Activated T-helper 1 cell treated with Interleukin-2 at 50 U/mL for 16 hours (primary cell): ENCODE measurements at places on chromosomes 2 and 18.

GRCh38 chr18:57624988-57625387, 3.4 kb upstream of the NARS1 start:
- DNase-seq = no peak

DNA sequence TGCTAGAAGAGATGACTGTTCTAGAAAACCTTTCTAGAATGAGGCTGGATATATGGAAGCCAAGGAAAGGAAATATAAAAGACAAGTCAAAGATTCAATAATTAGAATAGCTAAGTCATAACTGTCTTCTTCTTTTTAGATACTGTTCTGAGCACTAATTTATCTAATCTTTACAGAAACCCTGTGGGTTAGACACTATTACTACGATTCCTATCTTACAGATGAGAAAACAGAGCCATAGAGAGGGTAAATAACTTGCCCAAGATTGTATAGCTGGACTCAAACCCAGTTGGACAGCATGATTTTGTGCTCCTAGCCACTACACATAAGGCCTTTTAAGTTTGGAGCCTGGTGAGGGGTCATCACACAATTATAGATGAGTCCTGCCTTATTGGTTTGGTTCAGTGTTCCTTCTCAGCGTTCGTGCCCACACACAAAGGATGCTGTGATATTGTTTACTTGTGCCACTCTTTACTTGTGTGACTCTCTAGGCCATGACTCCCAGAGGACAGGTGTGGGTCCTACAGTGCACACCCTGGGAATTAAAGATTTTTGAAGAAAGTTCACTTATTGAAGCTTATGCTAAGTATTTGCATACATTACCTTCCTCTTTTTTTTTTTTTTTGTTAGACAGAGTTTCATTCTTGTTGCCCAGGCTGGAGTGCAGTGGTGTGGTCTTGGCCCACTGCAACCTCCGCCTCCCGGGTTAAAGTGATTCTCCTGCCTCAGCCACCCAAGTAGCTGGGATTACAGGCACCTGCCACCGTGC, 153.7 kb downstream of the PRKCE start:
- DNase-seq = no peak

DNA sequence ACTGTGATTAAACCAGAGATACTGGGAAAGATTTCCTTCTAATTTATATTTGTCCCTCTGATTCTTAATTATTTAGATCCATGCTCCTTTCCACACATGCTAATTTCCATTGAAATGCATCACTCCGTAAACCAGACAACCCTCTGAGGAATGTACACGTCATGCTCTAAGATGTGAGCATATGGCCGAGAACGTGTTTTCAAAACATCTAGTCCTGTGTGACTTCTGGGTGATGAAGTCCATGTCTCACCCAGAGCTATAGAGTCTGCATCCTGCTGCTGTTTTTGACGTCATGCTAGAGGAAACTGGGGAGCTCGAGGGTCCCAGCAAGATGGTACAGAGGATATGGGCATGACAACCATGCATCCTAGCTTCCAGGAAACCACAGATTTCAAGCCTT, 53.6 kb downstream of the CAPN13 start:
- DNase-seq = no peak

- no peak for DNase-seq
Measured at GRCh38 chr2:208255557-208256106, 761 bp upstream of the IDH1 start.

DNA sequence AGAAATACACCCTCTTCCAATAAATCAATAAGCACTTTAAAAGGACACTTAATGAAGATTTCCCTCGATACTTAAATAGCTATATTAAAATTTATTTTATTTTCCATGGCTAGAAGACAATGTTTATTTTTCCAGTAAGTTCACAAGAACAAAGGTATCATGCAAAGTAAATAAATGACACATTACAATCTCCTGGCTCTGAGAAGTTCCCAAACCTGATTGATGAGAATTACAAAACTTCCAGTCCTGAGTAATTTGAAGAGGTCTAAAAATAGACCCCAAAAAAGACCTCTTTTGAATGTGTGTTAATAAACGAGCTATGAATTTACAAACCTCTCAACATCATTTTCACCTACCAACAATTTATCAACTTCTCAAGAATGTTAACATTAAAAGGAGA, 1.5 kb upstream of the PEX13 start:
- DNase-seq = no peak

DNA sequence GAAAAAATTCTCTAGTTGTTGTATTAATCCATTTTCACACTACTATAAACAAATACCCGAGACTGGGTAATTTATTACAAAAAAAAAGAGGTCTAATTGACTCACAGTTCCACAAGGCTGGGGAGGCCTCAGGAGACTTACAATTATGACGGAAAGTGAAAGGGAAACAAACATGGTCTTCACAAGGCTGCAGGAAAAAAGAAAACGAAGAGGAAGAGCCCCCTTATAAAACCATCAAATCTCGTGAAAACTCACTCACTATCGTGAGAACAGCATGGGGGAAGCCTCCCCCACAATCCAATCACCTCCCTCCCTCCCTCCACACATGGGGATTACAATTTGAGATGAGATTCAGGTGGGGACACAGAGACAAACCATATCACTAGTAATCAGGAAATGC, 61.7 kb upstream of the SPTBN1 start:
- no peak for DNase-seq

DNA sequence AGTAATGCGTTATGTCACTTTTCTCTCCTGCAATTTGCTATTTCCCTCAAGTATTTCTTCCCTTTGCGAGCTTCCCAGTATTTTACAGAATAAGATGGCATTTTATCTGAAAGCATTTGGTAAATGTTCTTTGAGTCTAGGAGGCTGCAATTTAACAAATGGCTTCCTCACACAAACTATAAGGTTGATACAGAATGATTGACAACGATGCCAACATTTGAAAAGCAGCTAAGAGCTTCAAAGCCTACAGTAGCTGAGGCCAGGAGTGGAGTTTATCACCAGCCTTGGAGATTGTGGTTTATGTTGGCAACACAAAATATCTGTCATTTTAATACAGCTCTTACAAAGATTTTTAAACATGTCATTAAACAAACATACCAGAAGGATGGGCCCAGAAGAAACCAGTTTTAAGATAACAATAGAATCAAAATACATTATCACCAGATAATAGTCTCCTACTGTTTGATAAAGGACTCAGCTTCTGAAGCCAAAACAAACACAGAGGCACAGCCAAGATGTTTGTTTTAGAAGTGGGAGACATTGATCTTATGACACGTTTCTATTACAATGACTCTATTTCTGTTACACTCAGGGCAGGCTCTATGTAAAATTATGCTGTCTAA, 711.4 kb upstream of the ACVR2A start:
- no peak for DNase-seq

DNA sequence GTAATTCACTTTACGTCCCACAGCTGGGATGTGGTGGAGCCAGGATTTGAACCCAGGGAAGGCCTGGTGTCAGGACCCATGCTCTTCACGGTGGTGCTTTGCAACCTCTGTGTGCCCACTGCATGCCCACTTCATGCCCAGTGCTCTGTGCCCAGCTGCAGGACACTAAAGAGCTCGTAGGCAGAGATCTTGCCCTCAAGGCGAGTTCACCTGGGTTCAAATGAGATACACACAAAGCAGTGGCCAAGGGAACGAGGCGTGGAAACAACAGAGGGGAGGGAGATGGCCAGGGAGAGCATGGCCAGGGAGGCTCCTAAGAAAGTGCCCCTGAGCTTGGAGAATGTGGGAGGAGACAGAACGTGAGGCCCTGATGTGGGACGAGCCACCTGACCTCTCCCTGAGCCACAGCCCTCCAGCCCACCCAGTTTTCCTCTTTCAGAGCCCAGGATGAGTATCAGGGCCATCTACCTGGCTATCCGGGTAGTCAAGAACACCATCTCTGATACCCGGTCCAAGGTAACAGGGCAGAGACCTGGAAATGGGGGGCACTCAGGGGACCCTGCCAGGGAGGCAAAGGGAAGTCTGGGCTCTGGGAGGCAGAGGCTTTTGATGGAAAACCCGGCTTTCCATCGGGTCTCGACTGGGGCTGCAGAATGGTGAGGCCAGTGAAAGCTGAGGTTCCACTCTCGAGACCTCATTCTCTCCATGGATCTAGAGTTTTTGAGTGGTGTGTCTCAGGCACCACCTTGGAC, 20.4 kb downstream of the MROH2A start:
- no peak for DNase-seq

GRCh38 chr18:56662502-56662901, 11.3 kb downstream of the WDR7 start:
- DNase-seq = no peak

GRCh38 chr2:44086629-44087028, 82.0 kb upstream of the PPM1B start:
- DNase-seq = no peak

DNA sequence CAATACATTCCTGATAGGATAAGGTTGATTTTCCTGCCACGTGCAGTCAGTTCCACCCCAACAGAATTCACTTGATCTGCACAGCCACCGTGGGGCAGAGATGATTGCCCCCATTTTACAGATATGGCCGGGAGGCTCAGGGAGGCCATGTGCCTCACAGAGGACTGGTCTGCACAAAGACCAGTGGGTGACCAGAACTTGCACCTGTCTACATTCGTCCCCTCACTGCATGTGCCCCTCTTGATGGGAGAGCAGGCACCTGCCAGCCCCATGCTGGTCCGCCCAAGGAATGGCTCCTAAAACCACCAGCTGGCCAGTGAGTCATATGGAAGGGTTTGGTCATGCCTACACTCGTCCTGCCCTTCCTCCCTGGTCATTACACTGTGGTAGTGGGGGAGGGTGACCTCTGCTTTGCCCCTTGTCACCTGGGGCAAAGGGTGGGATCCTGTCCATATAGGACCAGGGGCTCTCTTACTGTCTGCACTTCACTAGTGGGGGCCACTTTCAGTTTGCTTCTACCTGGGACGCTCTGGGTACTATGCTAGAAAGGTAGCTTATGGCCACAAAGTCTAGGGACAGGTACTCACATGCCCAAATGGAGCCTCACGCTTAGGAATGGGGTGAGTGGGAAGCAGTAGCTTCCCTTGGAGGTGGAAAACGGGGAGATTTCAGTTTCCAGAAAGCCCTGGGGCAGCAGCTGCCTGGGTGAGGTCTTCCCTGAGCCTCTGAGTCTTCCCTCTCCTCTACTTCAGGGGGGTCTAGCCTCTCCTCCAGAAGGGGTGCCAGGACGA, 14.7 kb downstream of the RRM2 start:
- no peak for DNase-seq

- DNase-seq = no peak
Measured at GRCh38 chr2:72695676-72696075, 130.2 kb downstream of the EXOC6B start.

- DNase-seq = no peak
Measured at GRCh38 chr2:102336502-102336945, 19.1 kb upstream of the IL18R1 start.

DNA sequence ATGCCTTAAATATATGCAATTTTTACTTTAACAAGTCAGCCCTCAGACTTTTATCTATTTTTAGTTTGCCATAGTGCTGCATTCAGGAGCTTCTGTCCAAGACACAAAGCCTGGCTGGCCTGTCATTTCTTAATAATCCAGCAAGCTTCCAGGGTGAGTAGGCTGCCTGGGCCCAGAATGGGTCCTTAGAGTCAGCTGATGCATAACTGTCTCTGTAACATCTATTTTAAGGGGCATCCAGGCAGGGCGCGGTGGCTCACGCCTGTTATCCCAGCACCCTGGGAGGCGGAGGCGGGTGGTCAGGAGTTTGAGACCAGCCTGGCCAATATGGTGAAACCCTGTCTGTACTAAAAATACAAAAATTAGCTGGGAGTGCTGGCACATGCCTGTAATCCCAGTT, 11.8 kb upstream of the GNLY start:
- DNase-seq = no peak

DNA sequence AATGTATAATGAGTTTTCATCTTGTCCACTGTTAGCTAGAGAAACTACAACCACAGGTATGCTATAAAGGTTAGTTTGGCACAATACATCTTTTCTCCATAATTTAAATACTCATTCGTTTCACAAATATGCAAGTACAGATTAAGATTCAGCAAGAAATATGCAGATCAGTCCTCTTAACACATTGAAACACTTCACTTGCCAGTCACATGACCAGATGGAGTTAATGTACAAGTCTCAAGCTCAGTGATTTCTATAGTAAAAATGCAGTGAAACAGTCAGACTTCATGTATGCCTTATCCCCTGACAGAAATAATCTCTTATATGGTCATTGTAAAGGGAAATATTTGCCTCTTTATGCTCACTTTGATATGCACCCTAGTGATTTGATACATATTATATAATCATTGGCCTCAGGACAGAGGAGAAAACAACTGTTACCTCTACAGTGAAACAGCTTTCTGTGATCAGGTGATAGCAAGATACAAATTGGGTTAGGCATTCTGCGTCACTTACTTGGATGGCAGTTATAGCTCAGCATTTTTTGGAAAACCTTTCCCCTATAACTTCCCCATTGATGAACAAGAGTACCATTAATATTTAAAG, 104.6 kb downstream of the TCF4 start:
- DNase-seq = no peak

DNA sequence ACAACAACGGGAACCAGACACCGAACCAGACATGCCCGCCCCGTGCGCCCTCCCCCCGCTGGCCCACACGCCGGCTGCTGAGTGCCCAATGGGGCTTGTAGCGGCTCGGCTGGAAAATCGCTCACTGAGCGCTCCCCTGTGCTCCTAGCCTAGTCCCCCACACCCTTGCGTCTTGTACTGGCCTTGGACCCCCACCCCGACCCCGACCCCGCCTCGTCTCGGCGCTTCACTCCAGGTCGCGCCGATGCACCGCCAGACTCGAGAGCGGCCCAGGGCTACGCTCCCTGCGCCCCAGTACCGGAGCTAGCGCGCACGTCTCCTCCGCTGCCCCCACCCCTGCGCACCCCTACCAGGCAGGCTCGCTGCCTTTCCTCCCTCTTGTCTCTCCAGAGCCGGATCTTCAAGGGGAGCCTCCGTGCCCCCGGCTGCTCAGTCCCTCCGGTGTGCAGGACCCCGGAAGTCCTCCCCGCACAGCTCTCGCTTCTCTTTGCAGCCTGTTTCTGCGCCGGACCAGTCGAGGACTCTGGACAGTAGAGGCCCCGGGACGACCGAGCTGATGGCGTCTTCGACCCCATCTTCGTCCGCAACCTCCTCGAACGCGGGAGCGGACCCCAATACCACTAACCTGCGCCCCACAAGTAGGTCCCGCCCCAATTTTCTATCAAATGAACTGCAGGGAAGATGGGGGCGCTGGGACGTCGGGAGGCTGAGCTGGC, 1.5 kb downstream of the GAD1 start:
- DNase-seq = no peak

DNA sequence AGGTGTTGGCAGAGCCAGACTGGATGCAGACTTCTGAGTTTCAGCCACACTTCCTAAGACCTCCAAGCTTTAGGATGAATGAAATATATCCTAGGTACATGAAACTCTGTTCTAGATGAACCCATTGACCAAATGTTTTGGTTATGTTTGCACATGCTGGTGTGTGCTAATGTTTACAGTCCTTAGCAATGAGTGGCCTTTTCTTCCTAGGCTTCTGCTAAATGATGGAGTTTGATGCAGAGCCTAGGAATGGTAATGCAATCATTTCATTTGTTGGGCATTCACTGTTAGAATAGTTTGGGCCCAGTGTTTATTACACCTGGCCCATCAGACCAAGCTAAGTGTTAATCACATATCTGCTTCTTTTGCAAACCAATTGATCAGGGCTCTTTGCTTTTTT, 464.7 kb downstream of the MEIS1 start:
- no peak for DNase-seq
